ENCODE measurements at places on chromosomes 1 and 21.

- DNase-seq: peak; percentile 33
Observed at GRCh38 chr1:24872061-24872850, 57.8 kb downstream of the RUNX3 start.

DNA sequence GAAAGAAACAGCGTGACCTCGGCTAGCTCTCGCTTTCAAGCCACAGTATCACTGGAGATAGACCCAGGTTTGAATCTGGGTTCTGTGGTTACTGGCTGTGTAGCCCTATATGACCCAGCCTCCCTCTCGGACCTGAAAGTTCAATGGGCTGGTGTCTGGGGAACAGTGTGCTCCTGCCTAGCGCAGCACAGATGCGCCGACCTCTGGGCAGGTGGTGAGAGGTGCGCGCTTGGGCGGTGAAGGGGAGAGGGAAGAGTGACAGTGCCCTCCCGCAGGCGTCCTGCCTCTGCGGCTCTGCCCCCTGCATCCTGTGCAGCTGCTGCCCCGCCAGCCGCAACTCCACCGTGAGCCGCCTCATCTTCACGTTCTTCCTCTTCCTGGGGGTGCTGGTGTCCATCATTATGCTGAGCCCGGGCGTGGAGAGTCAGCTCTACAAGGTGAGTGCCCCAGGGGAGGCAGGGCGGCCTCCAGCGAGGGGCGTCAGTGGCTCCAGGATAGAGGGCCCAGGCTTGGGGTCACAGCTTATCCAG lies 10.5 kb downstream of the SERINC2 start:
- peak; percentile 79 for DNase-seq

- DNase-seq: no peak
Observed at GRCh38 chr21:45209046-45209445, 78.6 kb downstream of the POFUT2 start.

DNA sequence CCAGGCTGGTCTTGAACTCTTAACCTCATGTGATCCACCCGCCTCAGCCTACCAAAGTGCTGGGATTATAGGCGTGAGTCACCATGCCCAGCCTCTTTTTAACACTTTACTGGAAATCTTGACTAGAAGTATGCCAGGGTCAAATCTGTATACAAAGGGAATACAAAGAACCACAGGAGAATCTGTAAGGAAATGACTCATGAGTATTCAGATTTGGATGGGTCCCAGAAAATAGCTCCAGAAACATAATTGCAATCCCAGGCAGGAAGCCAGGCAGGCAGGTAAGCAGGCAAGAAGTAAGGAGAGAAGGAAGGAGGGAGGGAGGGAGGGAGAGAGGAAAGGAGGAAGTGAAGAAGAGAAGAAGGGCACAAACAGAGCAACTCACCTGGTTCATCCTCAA lies 22.8 kb upstream of the TIAM1 start:
- DNase-seq: no peak
